ENCODE measurements at places on chromosomes 1 and 21. TPM values are rescaled to one million over a fixed set of nuclear protein-coding genes. Genes with fewer than 3 reads are reported as not detected.

VWA5B1 gene
- not detected for total RNA-seq

LCK gene
- total RNA-seq = 1.8 TPM

HPCAL4 gene
- not detected for total RNA-seq

IKBKE gene
- 9.9 TPM for total RNA-seq

FMO2 gene
- total RNA-seq = 45.2 TPM

SLC1A7 gene
- total RNA-seq = 0.42 TPM

KCNJ6 gene
- total RNA-seq = not detected

TRIM67 gene
- 0.22 TPM for total RNA-seq

ZBTB48 gene
- 18.9 TPM for total RNA-seq

CTTNBP2NL gene
- total RNA-seq = 44.4 TPM

OR2T2 gene
- total RNA-seq = not detected

Measured in mesenteric fat pad (tissue), 1 donor.